ENCODE measurements at places on chromosomes 1 and 21.
A peak's percentile ranks its signal among the peaks of the same experiment; 100 is the strongest.

DNA sequence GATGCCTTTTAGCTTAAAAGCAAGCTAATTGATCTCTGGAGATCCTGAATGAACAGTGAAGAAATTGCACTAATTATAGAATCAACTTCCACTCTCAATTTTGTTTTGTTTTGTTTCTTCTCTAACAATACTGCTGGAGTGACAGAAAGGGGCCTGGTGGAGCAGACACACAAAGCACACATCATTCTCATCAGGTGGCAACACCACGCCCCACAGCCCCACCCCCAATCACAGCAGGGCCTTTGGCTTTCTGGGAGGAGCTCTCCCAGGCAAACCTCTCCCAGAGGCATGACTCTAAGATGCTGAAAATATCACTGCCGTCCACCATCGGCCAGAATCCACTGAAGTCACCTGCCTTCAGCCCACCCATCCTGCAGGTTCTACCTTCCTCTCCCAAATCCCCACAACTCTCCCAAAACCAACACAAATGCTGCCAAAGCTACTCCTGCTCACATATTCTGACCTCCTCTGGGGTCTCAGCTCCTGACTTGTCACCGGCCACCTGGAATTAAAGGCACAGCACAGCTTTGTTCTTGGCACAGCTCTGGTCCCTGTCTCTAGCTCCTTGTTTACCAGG is 120.7 kb downstream of the GRIK3 start:
- DNase-seq: no peak

GRCh38 chr1:189351960-189352359 is 1125.7 kb downstream of the BRINP3 start:
- DNase-seq: no peak

GRCh38 chr1:193437785-193438184 is 251.4 kb upstream of the B3GALT2 start:
- DNase-seq: no peak

- peak; percentile 4 for DNase-seq
These were observed 556 bp downstream of the IFI44 start for GRCh38 chr1:78650114-78650660.

GRCh38 chr21:32367158-32367557 is 25.7 kb downstream of the URB1 start:
- no peak for DNase-seq

GRCh38 chr1:170660281-170660713 is 3.6 kb upstream of the PRRX1 start:
- DNase-seq: no peak

DNA sequence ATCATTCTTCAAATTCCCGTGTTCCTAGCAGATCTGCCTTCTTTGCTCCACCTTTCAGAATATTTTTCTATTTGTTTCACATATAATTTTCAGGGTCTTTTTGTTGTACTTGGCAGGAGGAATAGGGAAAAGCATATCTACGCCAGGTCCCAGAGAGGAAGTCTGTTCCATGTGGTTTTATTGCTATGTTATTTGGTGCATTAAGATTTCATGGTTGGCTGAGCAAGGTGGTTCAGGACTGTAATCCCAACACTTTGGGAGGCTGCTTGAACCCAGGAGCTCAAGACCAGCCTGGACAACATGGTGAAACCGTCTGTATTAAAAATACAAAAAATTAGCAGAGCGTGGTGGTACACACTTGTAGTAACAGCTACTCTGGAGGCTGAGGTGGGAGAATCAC is 36.1 kb downstream of the COL6A1 start:
- DNase-seq: no peak

- DNase-seq: peak; percentile 28
These were observed 27.6 kb downstream of the CTNNBIP1 start for GRCh38 chr1:9882296-9882944.

All from activated CD4-positive, alpha-beta T cell treated with anti-CD3 and anti-CD28 coated beads, Interleukin-2, Interleukin-6, amounts not matched to agents 100 ng/mL and 50 ng/mL, durations not matched to agents 16 hours and 8 hours (primary cell).